Karpas-422 (cell line): ENCODE measurements at places on chromosomes 3 and 15. TPM values are rescaled to one million over a fixed set of nuclear protein-coding genes. Genes with fewer than 3 reads are reported as not detected.

PPP4R2 gene
- total RNA-seq, result 39.3 and 61.5 TPM in 2 replicates

DNA sequence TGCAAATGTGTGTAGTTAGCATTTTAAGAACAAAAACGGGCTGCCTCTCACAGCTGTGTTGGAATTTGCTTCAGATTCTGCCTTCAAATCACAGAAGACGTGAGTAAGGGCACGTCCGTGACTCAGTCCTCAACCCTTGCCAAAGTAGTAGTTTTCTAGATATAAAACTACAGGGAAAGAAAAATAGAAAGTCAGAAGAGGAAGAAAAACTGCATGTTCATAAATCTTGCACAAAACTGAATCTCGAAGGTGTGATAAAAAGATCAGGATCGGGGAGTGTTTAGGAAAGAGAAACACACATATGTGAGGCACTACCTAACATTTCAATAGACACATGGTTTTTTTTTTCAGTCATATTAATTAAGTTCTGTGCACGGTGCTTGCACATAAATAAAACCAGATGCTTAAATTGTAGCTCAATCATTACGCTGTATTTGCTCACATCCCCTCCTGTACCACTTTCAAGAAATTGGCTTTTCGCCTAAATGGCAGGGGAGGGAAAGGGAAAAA is 71.7 kb downstream of the P3H2 start:
- no peaks in the 10 kb centered on the region for H3K4me1 ChIP-seq
- H3K36me3 ChIP-seq, result no peaks in the 10 kb centered on the region
- H3K4me3 ChIP-seq, result no peak overlapping the region

DNA sequence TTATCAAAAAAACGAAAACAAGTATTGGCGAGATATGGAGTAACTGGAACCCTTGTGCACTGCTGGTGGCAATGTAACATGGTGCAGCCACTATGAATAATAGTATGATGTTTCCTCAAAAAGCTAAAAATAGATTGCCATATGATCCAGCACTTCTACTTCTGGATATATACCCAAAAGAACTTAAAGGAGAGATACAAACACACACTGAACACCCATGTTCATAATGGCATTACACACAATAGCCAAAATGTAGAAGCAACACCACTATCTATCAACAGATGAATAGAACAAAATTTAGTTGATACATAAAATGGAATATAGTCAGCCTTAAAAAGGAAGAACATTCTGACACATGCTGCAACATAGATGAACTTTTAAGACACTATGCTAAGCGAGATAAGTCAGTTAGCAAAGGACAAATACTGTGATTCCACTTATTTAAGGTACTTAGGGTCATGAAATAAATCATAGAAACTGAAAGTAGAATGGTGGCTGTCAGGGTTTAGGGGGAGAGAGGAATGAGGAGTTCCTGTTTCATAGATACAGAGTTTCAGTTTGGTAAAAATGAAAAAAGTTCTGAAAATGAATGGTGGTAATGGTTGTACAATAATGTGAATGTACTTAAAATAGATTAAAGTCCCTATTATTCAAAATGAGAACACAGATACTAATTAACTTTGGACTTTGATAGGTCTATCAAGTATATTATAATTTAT is 59.4 kb upstream of the IMPG2 start:
- H3K4me1 ChIP-seq, result peaks cover 27% of the 10 kb centered on the region
- no peaks in the 10 kb centered on the region for H3K36me3 ChIP-seq

DNA sequence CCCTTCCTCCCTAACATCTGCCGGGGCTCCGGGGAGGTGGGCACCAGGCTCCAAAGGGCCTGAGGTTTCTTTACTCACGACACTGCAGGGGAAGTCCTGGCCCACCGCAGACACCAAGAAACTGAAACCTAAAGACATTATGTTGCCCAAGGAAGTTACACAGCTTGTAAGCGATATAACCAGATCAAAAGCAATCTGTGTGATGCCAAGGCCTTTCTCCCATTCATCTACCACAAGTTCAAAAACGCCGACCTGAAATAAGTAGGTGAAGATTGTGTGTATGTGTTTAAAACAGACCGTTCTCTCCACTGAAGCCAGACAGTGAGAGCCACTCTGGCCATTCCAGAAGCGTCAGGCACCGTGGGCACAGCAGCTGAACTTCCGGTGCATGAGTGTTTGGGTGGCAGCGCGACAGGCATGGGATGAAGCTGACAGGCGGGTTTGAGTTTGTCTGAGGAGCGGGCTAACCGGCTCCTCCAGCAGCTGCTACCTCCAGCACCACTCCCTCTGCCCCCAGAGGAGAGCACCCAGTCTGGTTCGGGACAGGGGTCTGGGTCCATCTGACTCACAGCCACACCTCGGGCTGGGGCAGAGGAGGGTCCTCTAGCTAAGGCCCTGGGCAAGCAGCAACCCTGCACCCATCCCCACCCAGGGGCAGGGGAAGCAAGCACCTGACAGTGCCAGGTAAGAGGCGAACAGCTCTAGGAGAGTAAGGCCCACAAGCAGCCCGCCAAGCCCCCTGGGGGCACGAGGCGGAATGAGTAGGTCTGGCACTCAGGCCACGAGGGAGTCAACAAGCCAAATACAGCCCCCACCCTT is 1.3 kb downstream of the TNK2 start:
- no peaks in the 10 kb centered on the region for H3K36me3 ChIP-seq
- DNase-seq, result peak; percentile 64
- H3K4me3 ChIP-seq, result peak overlapping the region; percentile 68
- no peaks in the 10 kb centered on the region for H3K27me3 ChIP-seq

DNA sequence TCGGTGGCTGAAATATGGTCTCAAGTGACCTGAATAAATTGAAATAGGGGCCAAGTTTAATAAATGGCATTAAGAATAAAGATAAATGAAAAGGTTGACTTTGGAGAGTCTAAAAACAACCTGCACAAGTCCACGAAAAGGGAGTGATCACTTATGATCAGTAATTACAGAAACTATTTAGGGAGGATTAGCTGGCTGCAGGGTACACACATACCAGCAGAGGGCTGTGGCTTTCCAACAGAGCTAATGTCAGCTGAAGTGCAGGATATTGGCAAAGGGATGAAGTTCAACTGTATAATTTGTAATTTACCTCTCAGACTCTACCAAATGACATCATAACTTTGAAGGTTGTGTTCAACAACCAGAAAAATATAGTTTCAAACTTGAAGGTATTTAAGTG is 86.8 kb downstream of the SYNPR start:
- no peaks in the 10 kb centered on the region for H3K36me3 ChIP-seq
- H3K27me3 ChIP-seq, result no peaks in the 10 kb centered on the region
- no peak overlapping the region for H3K27ac ChIP-seq
- H3K4me3 ChIP-seq, result no peak overlapping the region
- DNase-seq, result no peak

GRCh38 chr3:183490653-183491052 is 62.2 kb upstream of the MCF2L2 start:
- no peak for DNase-seq
- no peak overlapping the region for H3K4me3 ChIP-seq
- no peak overlapping the region for H3K27ac ChIP-seq
- H3K36me3 ChIP-seq, result 0 out of 2 replicates have a peak, but pooled peaks cover 3% of the 10 kb centered on the region
- no peaks in the 10 kb centered on the region for H3K27me3 ChIP-seq

KIF15 gene
- 15.2 and 27.1 TPM in 2 replicates for total RNA-seq

P4HTM gene
- total RNA-seq, result 36.1 and 86.7 TPM in 2 replicates

DNA sequence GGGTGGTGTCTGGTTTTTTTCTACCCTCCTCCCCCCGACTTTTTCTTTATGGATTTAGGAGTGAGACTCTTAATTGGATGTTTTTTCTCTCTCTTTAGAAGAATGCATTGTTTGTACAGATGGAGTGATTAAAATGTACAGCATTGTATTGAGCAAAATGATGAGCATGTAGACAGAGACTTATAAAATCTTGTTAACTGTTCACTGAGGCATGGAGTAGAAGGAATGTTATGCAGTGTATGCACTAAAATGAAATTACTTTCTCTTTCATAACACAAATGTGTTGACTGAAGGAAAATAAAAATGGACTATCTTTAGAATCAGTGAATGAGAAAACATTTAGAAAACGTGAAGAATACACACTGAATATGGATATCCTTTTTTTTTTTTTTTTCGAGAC is 39.8 kb downstream of the ZFAND6 start:
- H3K4me3 ChIP-seq, result peak overlapping the region; percentile 29; the same call in 1 of the 2 replicates
- no peaks in the 10 kb centered on the region for H3K36me3 ChIP-seq
- peaks cover 51% of the 10 kb centered on the region for H3K4me1 ChIP-seq
- DNase-seq, result no peak

GRCh38 chr3:31305340-31305739 is 227.4 kb upstream of the STT3B start:
- no peaks in the 10 kb centered on the region for H3K36me3 ChIP-seq
- no peaks in the 10 kb centered on the region for H3K4me1 ChIP-seq
- H3K4me3 ChIP-seq, result no peak overlapping the region
- H3K27me3 ChIP-seq, result no peaks in the 10 kb centered on the region
- no peak overlapping the region for H3K27ac ChIP-seq

DNA sequence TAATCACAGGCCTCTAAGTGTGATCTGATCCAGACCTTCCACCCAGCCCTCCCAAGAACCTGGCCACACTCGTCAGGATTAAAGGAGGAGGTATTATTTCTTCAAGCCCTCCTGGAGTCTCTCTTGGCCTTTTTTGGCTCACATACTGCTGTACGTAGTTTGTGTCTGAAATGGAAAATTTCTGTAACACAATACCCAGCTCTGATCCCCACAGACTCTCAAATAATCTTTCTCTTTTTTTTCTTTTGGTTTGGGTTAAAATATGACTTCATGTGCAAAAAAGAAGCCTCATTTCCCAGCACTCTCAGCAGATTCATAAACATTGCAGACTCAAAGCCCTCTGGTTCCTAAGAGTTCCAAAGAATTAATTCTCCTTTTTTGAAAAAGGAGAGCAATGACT is 96.5 kb upstream of the PHLDB2 start:
- no peaks in the 10 kb centered on the region for H3K27me3 ChIP-seq
- H3K27ac ChIP-seq, result peak overlapping the region; percentile 91
- peak; percentile 59 for DNase-seq
- no peaks in the 10 kb centered on the region for H3K36me3 ChIP-seq
- H3K4me1 ChIP-seq, result peaks cover 88% of the 10 kb centered on the region

DNA sequence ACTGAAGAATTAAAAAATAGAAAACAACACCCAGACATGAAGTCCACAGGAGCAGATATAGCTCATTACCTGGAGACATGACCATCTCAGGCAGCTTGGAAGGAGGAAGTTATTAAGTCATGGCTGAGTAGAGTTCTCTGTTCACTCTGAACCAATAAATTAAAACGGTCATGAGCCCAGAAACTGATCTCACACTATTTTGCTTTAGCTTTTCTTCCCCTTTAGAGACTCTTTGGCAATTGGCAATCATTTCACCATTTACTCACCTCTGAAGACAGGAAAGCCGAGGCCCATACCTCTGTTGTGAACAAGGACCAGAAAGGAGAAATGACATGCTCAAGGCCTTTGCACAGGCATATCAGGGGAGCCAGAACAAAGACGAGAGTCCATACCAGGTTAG is 26.6 kb downstream of the CLDN18 start:
- no peaks in the 10 kb centered on the region; the same call in 1 of the 2 replicates for H3K4me1 ChIP-seq
- H3K27me3 ChIP-seq, result no peaks in the 10 kb centered on the region
- H3K27ac ChIP-seq, result no peak overlapping the region
- H3K36me3 ChIP-seq, result no peaks in the 10 kb centered on the region

RHOV gene
- 0.69 TPM in 1 of 2 replicates, not detected in the other for total RNA-seq

NIPA2 gene
- total RNA-seq, result 40.2 and 76.7 TPM in 2 replicates

TP63 gene
- total RNA-seq, result not detected in 2 replicates

SLC2A2 gene
- not detected in 2 replicates for total RNA-seq

DNA sequence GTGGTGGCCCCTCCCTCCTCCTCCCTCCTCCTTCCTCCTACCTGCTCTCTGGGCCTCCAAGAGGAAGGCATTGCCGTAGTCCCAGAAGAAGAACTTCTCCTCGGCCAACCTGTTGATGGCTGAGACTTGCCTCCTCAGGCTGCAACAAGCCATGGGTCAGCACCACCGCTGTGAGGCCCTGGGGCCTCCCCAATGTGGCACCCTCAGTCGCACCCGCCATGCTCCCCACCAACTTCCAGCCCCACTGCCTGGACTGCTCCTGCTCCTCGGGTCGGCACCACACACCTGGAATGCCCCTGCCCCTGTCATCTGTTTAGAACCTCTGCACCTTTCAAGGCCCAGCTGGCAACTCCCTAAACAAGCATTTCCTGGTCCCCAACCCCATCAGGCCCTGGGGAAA is 17.6 kb downstream of the UROC1 start:
- no peak for DNase-seq
- H3K4me1 ChIP-seq, result no peaks in the 10 kb centered on the region
- H3K27me3 ChIP-seq, result no peaks in the 10 kb centered on the region
- no peak overlapping the region for H3K4me3 ChIP-seq
- H3K36me3 ChIP-seq, result no peaks in the 10 kb centered on the region

TICRR gene
- total RNA-seq, result 5.1 and 5.5 TPM in 2 replicates

GRCh38 chr3:101950985-101951733 is 101.8 kb downstream of the NFKBIZ start:
- H3K36me3 ChIP-seq, result no peaks in the 10 kb centered on the region
- H3K4me3 ChIP-seq, result no peak overlapping the region
- no peak for DNase-seq
- no peaks in the 10 kb centered on the region for H3K27me3 ChIP-seq

ZMYND10 gene
- total RNA-seq, result 1.3 and 1.4 TPM in 2 replicates

GRCh38 chr3:105424412-105425152 is 57.9 kb downstream of the ALCAM start:
- no peaks in the 10 kb centered on the region for H3K36me3 ChIP-seq
- H3K27me3 ChIP-seq, result no peaks in the 10 kb centered on the region
- no peaks in the 10 kb centered on the region for H3K4me1 ChIP-seq

MYZAP gene
- not detected in 2 replicates for total RNA-seq

GRCh38 chr3:128730471-128730870 is 4.5 kb downstream of the RAB7A start:
- H3K4me3 ChIP-seq, result no peak overlapping the region
- no peaks in the 10 kb centered on the region for H3K27me3 ChIP-seq
- peaks cover 20% of the 10 kb centered on the region for H3K36me3 ChIP-seq

- no peak for DNase-seq
- H3K4me3 ChIP-seq, result no peak overlapping the region
- H3K27ac ChIP-seq, result no peak overlapping the region
- peaks cover 11% of the 10 kb centered on the region for H3K4me1 ChIP-seq
- no peaks in the 10 kb centered on the region for H3K27me3 ChIP-seq
- peaks cover 10% of the 10 kb centered on the region; the same call in 1 of the 2 replicates for H3K36me3 ChIP-seq
These were observed 29.0 kb downstream of the ACAD11 start for GRCh38 chr3:132630612-132631011.

DNA sequence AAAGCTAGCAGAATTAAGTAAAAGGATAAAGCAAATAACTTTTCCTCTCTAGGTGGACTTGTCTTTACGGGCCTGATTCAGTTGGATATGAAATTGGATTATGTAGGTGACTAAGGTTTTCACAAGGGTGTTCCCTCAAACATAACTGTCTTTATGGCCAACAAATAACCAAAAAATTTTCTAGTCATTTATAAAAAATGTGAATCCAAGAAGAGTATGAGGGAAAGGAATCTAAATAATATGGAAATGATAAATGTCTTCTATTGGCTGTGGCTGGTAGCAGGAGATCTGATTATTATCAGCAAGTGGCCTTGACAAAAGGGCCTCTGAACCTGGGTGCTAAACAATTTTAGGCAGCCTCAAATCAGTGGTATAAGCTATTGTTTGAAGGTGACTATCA is 594.0 kb upstream of the UBE2E2 start:
- DNase-seq, result no peak
- H3K36me3 ChIP-seq, result no peaks in the 10 kb centered on the region
- no peak overlapping the region for H3K4me3 ChIP-seq
- H3K27ac ChIP-seq, result no peak overlapping the region
- no peaks in the 10 kb centered on the region for H3K27me3 ChIP-seq
- H3K4me1 ChIP-seq, result no peaks in the 10 kb centered on the region

RBP2 gene
- total RNA-seq, result not detected in 2 replicates
